ENCODE measurements at places on chromosomes 4 and X.
A peak's percentile ranks its signal among the peaks of the same experiment; 100 is the strongest.

DNA sequence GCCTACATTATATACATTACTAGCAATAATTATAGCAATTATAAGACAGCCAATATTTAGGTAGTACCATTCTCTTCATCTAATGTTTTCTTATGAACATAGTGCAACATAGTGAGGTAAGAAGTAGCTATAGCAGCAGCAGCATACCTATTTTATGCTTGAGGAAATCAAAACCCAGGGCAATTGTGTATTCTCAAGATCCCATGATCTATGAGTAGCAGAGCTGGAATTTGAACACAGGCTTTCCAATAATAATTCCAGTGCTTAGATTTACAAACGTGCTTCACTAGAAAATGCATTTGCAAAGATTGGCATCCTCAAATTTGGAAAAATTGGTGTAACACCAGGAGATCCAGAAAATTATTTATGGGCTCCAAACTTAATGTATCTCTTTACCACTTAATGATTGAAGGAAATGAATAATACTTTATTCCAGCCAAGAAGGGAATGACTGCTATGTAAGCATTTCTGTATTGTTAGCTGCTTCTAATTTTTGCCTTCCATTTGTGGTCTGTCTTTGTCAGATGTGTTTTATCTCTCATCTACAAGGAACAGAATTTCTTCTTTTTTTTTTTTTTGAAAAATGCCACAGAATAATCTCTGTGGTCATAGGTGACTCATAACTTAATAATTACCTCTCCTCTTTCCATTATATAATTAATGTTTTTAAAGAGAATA lies 451.1 kb downstream of the ARAP2 start:
- no peak for DNase-seq

DNA sequence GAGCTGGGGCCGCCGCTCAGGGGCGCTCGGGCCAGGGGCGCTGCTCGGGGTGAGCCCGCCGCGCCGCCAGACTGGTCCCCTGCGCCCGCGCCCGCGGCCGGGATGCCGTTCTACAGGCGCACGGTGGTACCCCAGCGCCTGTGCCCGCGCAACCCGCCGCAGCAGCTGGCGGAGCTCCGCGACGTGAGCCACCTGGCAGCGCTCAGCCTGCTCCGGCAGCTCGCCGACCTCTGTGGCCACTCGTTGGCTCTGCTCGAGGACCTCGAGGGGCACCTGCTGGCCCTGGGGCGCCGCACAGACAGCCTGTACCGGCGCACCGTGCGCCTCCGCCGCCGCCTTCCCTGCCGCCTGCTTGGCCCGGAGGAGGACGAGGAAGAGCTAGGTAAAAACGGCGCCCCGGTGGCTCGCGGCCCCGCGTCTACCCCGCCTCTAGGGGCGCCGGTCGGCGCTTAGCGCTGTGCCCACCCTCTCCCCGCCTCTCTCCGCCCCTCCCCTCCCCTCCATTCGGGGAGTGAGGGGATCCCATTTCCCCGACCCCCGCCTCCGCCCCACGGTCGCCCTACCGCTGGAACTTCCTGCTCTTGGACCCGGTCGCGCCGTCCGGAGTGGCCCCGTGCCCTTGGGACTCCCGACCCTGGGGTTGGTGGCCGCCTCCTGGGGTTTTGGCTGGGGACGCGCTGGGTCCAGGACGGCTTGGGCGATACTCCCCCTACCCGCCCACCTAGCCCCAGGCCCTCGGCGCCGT lies 513 bp downstream of the NHSL2 start:
- peak; percentile 13 for DNase-seq

- DNase-seq: no peak
These were observed 274.7 kb upstream of the AGTR2 start for GRCh38 chrX:115895678-115896329.

DNA sequence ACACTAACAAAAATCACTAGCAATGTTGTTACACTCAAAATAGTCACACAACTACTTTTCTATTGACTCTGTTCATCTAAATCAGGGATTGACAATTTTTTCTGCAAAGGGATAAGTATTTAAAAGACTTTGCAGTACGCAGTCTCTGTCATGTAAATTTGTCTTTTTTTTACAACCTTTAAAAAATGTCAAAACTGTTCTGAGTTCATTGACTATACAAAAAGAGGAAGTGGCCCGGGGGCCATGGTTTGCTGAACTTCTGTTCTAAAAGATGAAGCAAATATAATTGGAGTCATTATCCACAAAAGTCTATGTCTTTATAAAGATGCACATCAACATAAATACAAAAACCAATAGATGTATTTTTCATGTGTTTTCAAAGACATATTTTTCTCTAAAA lies 1310.3 kb downstream of the RPA4 start:
- DNase-seq: no peak

- DNase-seq: no peak
These were observed 19.6 kb downstream of the PRDM5 start for GRCh38 chr4:120902925-120903324.

GRCh38 chr4:158837527-158838141 lies 68.8 kb downstream of the FNIP2 start:
- no peak for DNase-seq

- DNase-seq: no peak
These were observed 159.6 kb upstream of the CTSO start for GRCh38 chr4:156113138-156113765.

GRCh38 chrX:107450823-107451509 lies 1.5 kb downstream of the FRMPD3 start:
- DNase-seq: peak; percentile 46
